ENCODE measurements at places on chromosomes 16 and 17.

DNA sequence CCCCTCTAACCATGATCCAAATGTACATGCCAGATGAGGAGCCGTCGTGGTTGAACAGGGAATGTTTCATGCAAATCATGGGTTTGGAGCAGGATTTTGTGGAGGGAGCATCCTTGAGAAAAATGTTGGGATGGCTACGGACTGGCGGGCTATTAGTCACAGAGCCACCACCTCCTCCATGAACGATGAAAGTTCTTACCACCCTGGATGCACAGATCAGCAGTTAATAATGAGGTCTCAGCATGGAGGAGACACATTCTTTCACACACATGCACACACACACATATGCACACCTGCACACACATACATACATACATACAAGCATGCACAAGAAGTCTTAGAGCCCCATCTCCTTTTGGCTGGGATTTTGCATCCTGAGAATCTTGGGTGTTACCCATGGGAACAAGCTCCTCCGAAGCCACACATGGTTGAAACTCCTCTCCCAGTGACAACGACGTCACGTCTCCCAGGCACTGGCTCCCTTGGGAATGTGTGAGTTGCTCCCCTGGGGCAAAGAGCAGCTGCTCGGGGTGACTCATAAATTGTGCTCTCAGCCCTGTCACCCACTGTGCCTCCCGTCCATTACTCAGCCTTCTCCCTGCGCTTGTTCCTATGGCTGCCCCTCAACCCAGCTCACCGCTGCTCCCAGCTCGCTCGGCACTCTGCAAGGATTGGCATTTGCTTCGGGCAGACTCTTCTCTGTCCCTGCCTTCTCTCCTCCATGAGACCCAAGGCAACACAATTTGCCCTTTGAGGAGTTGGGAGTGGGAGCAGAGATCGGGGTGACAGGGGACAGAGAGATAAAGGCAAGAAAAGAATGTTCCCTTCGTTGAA lies 344.6 kb downstream of the SOX9 start:
- no peak for DNase-seq

- no peak for DNase-seq
Measured at GRCh38 chr16:55832773-55833691, at the start of gene CES1. TSS of gene CES1 (minus strand) at chr16:55833096. CDS start at chr16:55833055, 41 bp downstream.

- DNase-seq = no peak
Measured at GRCh38 chr17:40517981-40518380, 16.6 kb upstream of the TNS4 start.

- no peak for DNase-seq
Measured at GRCh38 chr16:50718061-50718760, 23.7 kb upstream of the CYLD start.

DNA sequence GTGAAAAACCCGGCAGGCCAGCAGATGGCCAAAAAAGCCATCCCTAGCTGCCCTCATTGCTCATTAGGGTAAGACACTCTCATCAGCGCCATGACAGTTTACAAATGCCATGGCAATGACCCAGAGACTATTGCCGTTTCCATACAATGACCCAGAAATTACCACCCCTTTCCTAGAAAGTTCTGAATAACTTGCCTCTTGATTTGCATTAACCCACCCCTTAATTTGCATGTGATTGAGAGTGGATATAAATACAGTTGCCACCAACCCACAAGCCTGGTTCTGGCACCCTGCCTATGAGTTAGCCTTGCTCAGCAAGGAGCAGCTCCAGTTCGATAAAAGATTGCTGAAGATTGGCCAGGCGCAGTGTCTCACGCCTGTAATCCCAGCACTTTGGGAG lies 16.1 kb upstream of the C16orf54 start:
- no peak for DNase-seq

GRCh38 chr17:76153640-76154039 lies 12.6 kb upstream of the FOXJ1 start:
- DNase-seq = no peak

- DNase-seq = no peak
Measured at GRCh38 chr17:35684055-35684802, 47.2 kb upstream of the RASL10B start.

DNA sequence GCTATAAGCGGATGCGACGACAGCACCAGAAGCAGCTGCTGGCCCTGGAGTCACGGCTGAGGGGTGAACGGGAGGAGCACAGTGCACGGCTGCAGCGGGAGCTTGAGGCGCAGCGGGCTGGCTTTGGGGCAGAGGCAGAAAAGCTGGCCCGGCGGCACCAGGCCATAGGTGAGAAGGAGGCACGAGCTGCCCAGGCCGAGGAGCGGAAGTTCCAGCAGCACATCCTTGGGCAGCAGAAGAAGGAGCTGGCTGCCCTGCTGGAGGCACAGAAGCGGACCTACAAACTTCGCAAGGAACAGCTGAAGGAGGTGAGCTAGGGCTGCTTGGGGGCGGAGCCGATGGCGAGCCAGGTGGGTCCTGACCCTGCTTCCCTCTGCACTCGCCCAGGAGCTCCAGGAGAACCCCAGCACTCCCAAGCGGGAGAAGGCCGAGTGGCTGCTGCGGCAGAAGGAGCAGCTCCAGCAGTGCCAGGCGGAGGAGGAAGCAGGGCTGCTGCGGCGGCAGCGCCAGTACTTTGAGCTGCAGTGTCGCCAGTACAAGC lies 10.1 kb downstream of the HIRIP3 start:
- DNase-seq = no peak

Measured in NCI-H187 (cell line).